ENCODE measurements at places on chromosomes 5 and 9.

GRCh38 chr5:425714-426113, 17.3 kb upstream of the EXOC3 start:
- DNase-seq = no peak

GRCh38 chr5:177080265-177080664, 6.5 kb upstream of the FGFR4 start:
- no peak for DNase-seq

GRCh38 chr5:173972925-173973615, 15.9 kb upstream of the C5orf47 start:
- DNase-seq = peak; percentile 81

DNA sequence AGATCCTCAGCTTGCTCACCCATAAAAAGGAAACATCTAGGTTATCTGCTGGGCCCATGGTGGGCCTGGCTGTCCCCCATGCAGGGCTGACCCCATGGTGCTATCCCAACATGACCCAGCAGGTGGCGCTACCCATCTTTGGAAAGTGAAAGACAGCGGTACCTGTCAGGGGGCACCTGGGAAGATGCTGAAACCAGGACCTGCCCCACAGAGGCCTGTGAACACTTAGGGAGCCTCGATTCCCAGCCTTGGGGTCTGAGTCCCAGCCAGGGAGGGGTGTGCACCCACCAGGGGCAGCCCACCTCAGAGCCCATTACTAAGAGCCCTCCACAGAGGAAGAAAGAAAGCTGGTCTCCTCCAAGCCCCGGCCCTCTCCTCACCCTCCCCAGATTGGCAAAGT, 46.6 kb upstream of the IPPK start:
- no peak for DNase-seq

GRCh38 chr5:7754997-7755596, 95.8 kb downstream of the CFAP90 start:
- no peak for DNase-seq

Measured in right renal cortex interstitium (tissue), 3 donors.